ENCODE measurements at places on chromosomes 6 and 20.

- no peak for DNase-seq
Measured at GRCh38 chr20:2903686-2904085, 30.4 kb downstream of the PTPRA start.

DNA sequence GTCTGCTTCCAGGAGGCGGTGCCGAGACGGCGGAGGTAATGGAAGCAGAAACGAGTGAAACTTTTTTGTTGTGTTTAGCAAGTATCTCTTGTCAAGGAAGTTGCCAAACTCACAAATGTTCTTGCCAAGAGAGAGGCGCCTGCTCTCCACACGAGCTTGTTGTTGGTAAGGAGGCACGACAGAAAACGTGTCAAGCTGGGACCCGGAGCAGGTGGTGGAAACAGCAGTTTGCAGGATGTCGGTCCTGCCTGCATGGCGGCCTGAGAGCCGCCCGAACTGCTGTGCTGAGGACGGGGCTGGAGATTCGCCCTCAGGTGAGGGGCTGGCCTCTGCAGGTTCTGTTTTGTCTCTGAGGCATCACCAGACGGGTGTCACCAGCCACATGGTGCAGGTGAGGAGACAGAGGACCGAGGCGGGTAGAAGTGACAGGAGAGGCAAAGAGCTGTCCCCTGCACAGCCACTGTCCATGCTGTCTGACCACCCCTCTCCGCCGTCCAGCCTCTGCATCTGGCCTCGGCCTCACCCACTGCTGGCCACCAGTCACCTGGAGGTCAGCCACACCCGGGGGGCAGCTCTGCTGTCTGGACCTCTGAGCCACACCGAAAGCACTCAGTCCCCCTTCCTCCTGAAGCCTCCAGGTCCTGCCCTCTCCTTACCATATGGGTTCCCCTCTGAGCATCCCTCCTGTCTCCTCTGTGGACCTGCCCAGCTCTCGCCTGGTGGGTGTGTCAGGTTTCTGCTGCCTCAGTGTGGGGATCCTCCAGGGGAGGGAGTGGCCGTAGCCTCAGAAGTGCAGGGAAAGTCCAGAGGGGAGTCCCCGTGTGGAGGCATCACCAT, 261.5 kb downstream of the TAF4 start:
- DNase-seq, result no peak

GRCh38 chr6:54252916-54253315, 55.3 kb upstream of the TINAG start:
- DNase-seq, result no peak

DNA sequence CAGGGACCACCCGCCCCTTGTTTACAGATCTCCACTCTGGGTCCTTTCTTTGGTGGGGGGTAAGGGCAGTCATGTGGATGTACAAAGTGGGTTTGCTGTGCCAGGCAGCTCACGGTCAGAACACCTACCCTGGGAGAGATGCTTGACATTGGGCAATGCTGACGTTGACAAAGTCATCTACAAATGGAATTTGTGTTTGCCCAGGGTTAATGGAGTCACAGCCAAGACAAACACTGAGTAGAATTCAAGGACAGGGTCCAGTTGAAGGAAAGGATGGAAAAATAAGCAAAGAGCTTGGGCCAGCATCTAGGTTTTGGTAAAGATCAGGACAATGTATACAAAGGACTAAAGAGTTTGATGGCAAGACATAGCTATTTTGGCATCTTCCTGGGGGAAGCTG, 54.7 kb downstream of the MOCS1 start:
- DNase-seq, result no peak

- no peak for DNase-seq
Measured at GRCh38 chr6:161137839-161138542, 135.9 kb downstream of the AGPAT4 start.
